ENCODE measurements at places on chromosomes 6 and 20.

DNA sequence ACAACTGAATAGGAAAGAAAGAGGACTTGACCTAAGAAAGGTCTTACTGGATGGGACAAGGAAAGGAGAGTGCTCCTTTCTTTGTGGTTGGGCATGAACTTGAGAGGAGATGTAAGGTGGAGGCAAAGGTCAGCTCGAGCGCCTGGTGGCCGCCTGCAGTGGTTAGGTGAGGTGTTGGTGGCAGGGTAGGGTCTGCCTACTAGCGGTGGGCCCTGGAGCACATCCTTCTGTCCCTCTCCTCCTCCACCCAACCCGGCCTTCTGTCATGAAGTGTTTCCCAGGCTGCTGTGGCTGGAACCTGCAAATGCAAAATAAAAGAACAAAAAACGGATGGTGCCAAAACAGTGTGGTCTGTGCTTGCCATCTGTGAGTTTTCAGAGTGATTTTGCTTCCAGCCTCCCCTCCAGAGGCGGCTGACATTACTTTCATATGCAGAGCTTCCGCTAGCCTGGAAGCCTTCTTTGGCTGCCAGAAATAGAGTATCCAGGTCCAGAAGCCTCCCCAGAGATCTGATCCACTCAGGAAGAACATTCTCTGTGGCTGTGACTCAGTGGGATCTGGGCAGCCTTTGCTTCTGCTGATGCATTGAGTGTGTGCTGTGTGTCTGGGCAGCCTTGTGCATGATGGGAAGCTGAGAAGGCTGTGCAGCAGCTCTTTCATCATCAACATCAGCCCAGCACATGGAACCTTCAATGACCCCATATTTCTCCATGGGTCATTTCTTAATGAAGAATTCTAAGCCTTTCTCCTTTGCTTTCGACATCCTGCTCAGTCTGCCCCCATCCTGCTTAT, 79.8 kb upstream of the FAM184A start:
- DNase-seq = no peak
- no peaks in the 10 kb centered on the region for H3K27me3 ChIP-seq
- no peaks in the 10 kb centered on the region for H3K36me3 ChIP-seq
- no peaks in the 10 kb centered on the region for H3K4me1 ChIP-seq
- no peak overlapping the region for H3K4me3 ChIP-seq
- H3K27ac ChIP-seq = no peak overlapping the region

DNA sequence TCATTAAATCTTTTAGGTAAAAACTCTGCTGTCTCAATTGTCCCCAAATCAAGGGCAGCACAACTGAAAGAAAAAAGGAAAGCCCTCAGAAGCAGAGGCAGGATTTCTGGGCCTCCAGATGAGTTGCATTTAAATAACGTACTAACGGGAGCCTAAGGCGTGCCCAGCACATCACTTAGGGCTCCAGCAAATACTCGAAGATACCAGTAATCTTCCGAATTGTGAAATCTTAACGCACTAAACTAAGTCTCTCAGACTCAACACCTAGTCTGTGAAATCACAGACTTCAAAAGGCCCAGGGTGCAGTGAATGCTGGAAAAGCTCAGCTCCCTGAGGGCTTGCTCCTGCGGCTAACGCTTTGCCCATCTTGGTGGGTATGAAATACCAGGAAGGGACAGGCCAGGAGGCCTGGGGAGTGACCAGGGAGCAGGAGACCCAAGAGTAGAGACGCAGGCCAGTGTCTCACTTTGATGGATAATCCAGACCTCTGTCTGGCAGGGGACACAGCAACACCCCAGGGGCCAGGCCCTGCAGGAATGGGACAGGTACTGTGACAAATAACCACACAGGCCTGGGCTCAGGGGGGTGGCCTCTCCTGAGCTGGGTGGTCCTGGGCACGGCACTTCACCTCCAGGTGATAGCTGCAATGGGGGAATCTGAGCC, 36.4 kb downstream of the RRBP1 start:
- H3K4me1 ChIP-seq = peaks cover 11% of the 10 kb centered on the region
- H3K27ac ChIP-seq = 0 out of 2 replicates have a peak overlapping the region, but pooled peaks have one; percentile 72
- no peak overlapping the region for H3K4me3 ChIP-seq
- H3K36me3 ChIP-seq = no peaks in the 10 kb centered on the region
- H3K27me3 ChIP-seq = no peaks in the 10 kb centered on the region
- DNase-seq = no peak

GRCh38 chr6:16130437-16130891, 1.6 kb downstream of the MYLIP start:
- H3K27me3 ChIP-seq = no peaks in the 10 kb centered on the region

GRCh38 chr6:31736768-31737314, 511 bp upstream of the CLIC1 start:
- H3K27me3 ChIP-seq = no peaks in the 10 kb centered on the region
- peak overlapping the region; percentile 58 for H3K27ac ChIP-seq
- DNase-seq = no peak
- H3K4me3 ChIP-seq = peak overlapping the region; percentile 96
- H3K36me3 ChIP-seq = peaks cover 20% of the 10 kb centered on the region

All from GM23338 (cell line).